ENCODE measurements at places on chromosomes 3 and 15. TPM values are rescaled to one million over a fixed set of nuclear protein-coding genes. Genes with fewer than 3 reads are reported as not detected.

GRCh38 chr3:195033531-195034091 lies 237.3 kb downstream of the XXYLT1 start:
- H3K27ac ChIP-seq, result no peak overlapping the region
- no peaks in the 10 kb centered on the region for H3K36me3 ChIP-seq
- no peaks in the 10 kb centered on the region for H3K27me3 ChIP-seq

- DNase-seq, result no peak
- no peak overlapping the region for H3K4me3 ChIP-seq
- peaks cover 16% of the 10 kb centered on the region for H3K4me1 ChIP-seq
- no peaks in the 10 kb centered on the region for H3K36me3 ChIP-seq
Measured at GRCh38 chr3:36496684-36497633, 116.7 kb downstream of the STAC start.

- peak overlapping the region; percentile 78 for H3K27ac ChIP-seq
- H3K4me3 ChIP-seq, result peak overlapping the region; percentile 67
- no peak for DNase-seq
Measured at GRCh38 chr3:129560269-129560787, 17.4 kb downstream of the H1-8 start.

GRCh38 chr3:44511238-44511566 lies 33.7 kb upstream of the ZNF445 start:
- H3K36me3 ChIP-seq, result no peaks in the 10 kb centered on the region
- no peaks in the 10 kb centered on the region for H3K27me3 ChIP-seq

DNA sequence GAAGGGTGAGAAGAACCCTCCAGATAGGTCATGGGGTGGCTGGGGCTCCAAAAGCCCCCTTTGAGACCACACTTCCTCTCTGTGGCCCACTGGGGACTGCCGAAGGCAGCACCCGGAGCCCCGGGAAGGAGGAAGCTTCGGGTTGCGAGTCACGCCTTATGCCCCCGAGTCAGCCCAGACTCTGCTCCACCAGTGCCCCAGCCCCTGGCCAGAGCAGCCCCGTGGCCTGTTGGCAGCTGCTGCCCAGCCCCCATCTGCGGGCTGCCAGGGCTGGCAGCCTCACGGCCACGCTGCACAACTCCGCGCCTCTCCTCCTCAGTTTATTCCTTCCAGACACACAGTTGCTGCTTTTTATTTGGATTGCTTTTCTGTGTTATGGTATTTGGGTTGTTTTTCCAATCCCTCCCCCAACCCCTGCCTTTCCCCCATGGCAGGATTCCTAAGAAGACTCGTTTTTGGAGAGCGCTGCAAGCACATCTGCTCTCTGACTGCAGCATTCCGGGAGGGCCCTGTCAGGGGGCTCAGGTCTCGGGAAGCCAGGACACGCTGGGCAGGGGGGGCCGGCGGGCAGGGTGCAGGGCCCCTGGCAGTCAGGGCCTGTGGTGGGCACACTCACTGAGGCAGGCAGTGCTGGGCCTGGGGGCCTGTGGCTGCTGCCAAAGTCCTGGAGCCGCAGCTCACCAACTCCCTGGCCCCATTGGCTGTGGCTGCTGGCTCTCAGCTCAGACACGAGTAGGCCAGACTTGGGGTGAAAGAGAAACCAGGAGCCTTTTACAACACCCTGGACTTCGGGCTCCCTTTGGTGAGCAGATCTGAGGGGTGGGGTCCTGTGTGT lies 20.2 kb downstream of the MAGEF1 start:
- no peak for DNase-seq
- no peaks in the 10 kb centered on the region for H3K36me3 ChIP-seq
- peak overlapping the region; percentile 46 for H3K4me3 ChIP-seq
- peaks cover 16% of the 10 kb centered on the region for H3K4me1 ChIP-seq
- H3K27me3 ChIP-seq, result no peaks in the 10 kb centered on the region
- H3K27ac ChIP-seq, result no peak overlapping the region

DNA sequence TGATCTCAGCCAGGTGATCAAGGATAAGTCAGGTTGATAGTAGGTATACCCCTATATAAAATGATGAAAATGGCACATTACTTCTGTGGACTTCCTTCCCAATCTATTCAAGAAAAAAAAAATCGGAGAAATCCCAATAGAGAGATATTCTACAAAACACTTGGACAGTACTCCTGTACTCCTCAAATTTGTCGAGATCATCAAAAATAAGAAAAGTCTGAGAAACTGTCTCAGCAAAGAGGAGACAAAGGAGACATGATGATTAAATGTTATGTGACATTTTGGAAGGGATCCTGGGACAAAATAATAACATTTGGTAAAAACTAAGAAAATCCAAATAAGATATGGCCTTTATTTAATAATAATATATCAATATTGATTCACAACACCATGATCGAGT lies 94.6 kb downstream of the DCLK3 start:
- H3K27me3 ChIP-seq, result no peaks in the 10 kb centered on the region
- DNase-seq, result no peak
- H3K4me1 ChIP-seq, result no peaks in the 10 kb centered on the region
- no peak overlapping the region for H3K4me3 ChIP-seq
- no peaks in the 10 kb centered on the region for H3K36me3 ChIP-seq

GRCh38 chr3:101567528-101568317 lies 6.1 kb downstream of the TRMT10C start:
- H3K27ac ChIP-seq, result no peak overlapping the region
- DNase-seq, result no peak
- no peaks in the 10 kb centered on the region for H3K27me3 ChIP-seq
- no peak overlapping the region for H3K4me3 ChIP-seq
- H3K36me3 ChIP-seq, result peaks cover 17% of the 10 kb centered on the region

- DNase-seq, result no peak
- H3K36me3 ChIP-seq, result no peaks in the 10 kb centered on the region
- no peak overlapping the region for H3K27ac ChIP-seq
- H3K4me3 ChIP-seq, result no peak overlapping the region
Measured at GRCh38 chr3:45067941-45068340, 41.8 kb downstream of the CLEC3B start.

DNA sequence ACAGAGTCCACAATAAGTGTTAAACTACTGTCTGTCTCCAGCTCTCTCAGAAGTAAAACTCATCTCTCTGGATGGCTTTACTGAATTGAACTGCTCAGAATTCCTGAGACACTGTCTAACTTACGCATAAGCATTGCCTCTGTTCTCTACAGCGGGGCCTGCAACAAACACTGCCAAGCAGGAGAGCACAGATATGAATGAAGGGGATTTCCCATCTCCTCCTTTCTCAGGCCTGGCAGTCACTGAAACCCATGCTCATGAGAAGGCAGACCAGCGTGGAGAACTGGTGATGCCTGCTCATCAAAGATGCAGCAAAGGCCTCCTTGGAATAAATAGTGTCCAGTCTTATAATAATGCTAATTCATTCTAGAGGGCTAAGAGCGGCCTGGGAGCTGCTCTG lies 10.3 kb downstream of the RASGRP1 start:
- DNase-seq, result no peak
- H3K4me3 ChIP-seq, result no peak overlapping the region
- no peak overlapping the region for H3K27ac ChIP-seq
- H3K4me1 ChIP-seq, result no peaks in the 10 kb centered on the region

GRCh38 chr3:56089739-56090138 lies 378.5 kb downstream of the ERC2 start:
- no peaks in the 10 kb centered on the region for H3K36me3 ChIP-seq
- H3K27me3 ChIP-seq, result no peaks in the 10 kb centered on the region
- peaks cover 11% of the 10 kb centered on the region for H3K4me1 ChIP-seq
- H3K4me3 ChIP-seq, result no peak overlapping the region

DNA sequence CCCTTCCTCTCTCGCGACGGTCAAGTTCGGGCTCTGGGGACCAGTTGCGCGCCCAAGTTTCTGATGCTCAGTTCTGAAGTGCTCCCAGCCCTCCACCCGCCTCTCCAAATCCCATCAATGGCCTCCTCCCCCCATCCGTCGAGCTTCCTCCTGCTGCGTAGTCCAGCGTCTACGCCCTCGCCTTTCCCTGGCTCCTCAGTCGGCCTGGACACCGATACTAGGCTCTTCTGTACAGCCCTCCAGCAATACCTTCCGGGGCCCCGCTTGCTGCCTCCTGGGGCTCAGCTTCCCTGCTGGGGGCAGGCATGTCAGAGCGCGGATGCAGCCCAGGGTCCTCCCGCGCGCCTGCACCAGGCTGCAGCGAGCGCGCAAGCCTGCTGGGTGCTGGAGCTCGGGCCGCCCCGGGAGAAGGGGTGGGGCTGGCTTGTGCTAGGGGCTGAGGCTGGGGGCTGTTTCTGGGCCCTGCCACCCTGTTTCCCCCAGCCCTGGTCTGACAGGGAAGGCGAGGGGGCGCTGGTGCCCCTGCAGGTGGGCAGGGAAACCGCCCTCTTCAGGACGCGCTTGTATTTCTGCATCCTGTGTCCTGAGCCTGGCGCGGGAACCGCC lies 353.3 kb upstream of the SUCLG2 start:
- no peak for DNase-seq
- peaks cover 5% of the 10 kb centered on the region for H3K4me1 ChIP-seq
- H3K4me3 ChIP-seq, result peak overlapping the region; percentile 78
- peak overlapping the region; percentile 55 for H3K27ac ChIP-seq

GRCh38 chr15:68719672-68720071 lies 101.0 kb downstream of the ANP32A start:
- no peak overlapping the region for H3K27ac ChIP-seq
- no peaks in the 10 kb centered on the region for H3K36me3 ChIP-seq
- H3K4me3 ChIP-seq, result no peak overlapping the region
- DNase-seq, result no peak

- no peak overlapping the region for H3K4me3 ChIP-seq
- DNase-seq, result no peak
- no peaks in the 10 kb centered on the region for H3K36me3 ChIP-seq
- no peak overlapping the region for H3K27ac ChIP-seq
Measured at GRCh38 chr3:157166561-157166960, 6.6 kb upstream of the CCNL1 start.

DNA sequence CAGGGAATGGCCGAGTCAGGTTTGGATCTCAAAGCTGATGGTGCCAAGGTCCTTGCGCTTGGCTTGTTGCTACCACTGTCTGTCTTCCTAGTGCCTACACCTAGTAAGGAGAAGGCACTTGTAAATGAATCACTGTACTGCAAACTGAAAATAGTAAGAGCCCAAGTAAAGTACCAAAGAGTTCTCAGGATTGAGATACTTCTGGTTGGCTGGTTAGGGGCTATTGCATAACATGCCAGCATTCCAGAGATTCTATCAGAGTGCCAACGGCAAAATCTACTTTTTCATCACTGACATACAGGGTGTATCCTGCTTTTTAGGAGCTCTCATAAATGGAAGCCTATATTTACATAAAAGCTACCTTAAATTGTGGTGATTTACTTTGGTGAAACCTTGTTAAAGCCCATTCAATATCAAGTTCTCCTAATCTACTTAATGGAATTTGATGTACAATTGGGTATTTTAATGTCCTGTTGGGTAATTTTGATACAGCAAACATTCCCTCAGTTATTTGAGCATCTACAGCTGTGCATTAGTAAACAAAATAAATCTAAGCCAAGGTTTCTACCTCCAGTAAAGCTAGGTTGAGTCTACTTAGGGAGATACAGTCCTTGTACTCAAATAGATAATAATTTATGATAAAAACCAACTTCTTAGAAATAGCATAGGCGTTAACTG lies 30.7 kb upstream of the CHD2 start:
- H3K4me1 ChIP-seq, result peaks cover 15% of the 10 kb centered on the region
- DNase-seq, result no peak
- peak overlapping the region; percentile 64 for H3K27ac ChIP-seq
- no peaks in the 10 kb centered on the region for H3K36me3 ChIP-seq
- no peak overlapping the region for H3K4me3 ChIP-seq
- H3K27me3 ChIP-seq, result no peaks in the 10 kb centered on the region

GRCh38 chr15:67146875-67147381 lies 81.5 kb downstream of the SMAD3 start:
- peaks cover 83% of the 10 kb centered on the region for H3K4me1 ChIP-seq
- no peak for DNase-seq
- no peaks in the 10 kb centered on the region for H3K27me3 ChIP-seq
- peak overlapping the region; percentile 19 for H3K27ac ChIP-seq

GRCh38 chr3:144524531-144524930 lies 552.9 kb downstream of the DIPK2A start:
- no peak overlapping the region for H3K4me3 ChIP-seq
- H3K4me1 ChIP-seq, result no peaks in the 10 kb centered on the region
- H3K27ac ChIP-seq, result no peak overlapping the region
- H3K27me3 ChIP-seq, result no peaks in the 10 kb centered on the region
- no peak for DNase-seq

DNA sequence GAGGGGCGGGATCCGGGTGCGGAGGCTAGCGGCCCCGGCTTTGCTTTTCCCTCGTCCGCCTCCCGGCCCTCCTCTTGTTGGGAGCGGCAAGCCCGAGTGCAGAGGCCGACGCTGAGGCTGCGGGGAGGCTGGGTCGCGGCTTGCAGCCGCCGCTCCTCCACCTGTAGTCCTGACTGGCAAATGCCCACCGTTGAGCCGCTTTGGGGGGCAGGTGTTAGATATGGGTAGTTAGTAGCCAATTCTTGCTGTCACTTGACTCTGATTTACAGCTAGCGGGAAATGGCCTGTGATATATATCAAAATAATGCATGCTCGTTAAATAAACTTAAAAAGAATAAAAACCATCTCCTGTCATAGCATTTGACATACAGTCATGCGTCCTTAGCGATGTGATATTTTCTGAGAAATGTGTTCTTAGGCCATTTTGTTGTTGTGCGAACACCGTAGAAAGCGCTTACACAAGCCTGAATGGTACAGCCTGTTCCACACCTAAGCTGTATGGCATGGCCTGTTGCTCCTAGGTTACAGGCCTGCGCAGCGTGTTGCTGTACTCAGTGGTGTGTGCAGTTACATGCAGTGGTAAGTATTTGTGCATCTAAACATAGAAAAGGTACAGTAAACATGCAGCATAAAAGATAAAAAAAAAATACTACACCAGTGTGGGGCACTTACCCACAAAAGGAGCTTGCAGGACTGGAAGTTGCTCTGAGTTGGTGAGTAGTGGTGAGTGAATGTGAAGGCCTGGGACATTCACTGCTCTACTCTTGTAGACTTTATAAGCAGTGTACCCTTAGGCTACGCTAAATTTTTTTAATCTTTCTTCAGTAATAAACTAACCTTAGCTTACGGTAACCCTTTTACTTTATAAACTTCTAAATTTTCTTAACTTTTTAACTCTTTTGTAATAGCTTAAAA lies 873 bp downstream of the CAPN7 start:
- H3K36me3 ChIP-seq, result peaks cover 3% of the 10 kb centered on the region
- peak overlapping the region; percentile 93 for H3K4me3 ChIP-seq
- DNase-seq, result peak; percentile 7
- peak overlapping the region; percentile 97 for H3K27ac ChIP-seq
- H3K27me3 ChIP-seq, result no peaks in the 10 kb centered on the region

FBXO40 gene
- total RNA-seq, result not detected

MOBP gene
- total RNA-seq, result not detected

LRRIQ4 gene
- not detected for total RNA-seq

FILIP1L gene
- 270 TPM for total RNA-seq

VILL gene
- 13.7 TPM for total RNA-seq

TMEM89 gene
- total RNA-seq, result 8.0 TPM

SCAANT1 gene
- not detected for total RNA-seq

HYAL1 gene
- total RNA-seq, result 6.1 TPM

SLC6A6 gene
- total RNA-seq, result 45.5 TPM

DLEC1 gene
- total RNA-seq, result 0.14 TPM

SERINC4 gene
- not detected for total RNA-seq
